ENCODE measurements at places on chromosomes 3 and 15.

DNA sequence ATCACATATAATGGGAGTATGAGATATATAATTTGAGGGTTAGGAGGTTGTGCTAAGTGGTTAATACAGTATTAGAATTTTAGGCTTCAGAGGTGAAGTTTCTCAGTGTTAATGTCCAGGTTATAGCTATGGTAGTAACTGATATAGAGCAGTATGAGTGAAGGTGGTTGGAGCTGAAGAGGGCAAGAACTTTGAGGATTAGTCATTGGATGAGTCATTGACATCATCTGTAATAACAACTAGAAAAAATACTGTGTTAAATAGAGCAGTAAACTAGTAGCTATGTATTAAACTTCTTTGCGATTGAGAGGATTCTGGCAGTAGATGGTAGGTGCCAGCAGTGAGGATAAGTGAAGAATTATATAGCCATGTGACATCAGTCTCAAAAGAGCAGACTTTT is 47.5 kb upstream of the EIF3J start:
- no peak for DNase-seq
- no peaks in the 10 kb centered on the region for H3K36me3 ChIP-seq
- no peak overlapping the region for H3K4me3 ChIP-seq
- no peaks in the 10 kb centered on the region for H3K27me3 ChIP-seq

DNA sequence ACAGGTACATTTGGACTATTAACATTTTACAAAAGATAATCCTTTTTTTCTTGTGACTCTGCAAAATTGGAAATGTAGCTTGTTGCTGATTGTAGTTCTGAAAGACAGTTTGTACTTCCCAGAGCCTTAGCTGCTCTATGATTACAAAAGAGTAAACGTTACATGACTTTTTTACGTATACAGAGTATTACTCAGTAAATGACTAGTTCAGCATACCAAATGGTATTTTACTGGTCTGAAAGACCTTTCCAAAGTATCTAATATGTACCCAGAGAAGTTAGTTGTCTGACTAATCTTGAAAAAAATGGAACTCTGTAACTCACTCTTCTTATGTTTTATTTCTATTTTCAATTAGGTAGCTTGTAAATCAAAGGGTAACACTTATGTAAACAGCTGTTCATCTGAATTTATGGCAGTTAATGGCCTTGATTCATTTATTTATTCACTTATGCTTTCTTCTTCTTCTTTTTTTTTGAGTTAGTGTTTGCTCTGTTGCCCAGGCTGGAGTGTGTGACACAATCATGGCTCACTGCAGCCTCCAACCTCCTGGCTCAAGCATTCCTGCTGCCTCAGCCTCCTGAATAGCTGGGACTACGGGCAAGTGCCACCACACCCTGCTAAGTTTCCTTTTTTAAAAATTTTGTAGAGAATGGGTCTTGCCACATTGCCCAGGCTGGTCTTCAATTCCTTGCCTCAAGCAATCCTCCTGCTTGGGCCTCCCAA is 151.7 kb downstream of the C3orf38 start:
- H3K4me3 ChIP-seq: no peak overlapping the region
- H3K36me3 ChIP-seq: no peaks in the 10 kb centered on the region
- no peaks in the 10 kb centered on the region for H3K27me3 ChIP-seq
- H3K4me1 ChIP-seq: no peaks in the 10 kb centered on the region
- no peak for DNase-seq
- H3K27ac ChIP-seq: no peak overlapping the region

GRCh38 chr3:3179407-3180094 is at the start of gene CRBN:
Gene CRBN (minus strand): TSS chr3:3179691. CDS start chr3:3179687, 4 bp downstream.
- DNase-seq: peak; percentile 95
- H3K36me3 ChIP-seq: no peaks in the 10 kb centered on the region
- no peaks in the 10 kb centered on the region for H3K27me3 ChIP-seq
- peaks cover 6% of the 10 kb centered on the region for H3K4me1 ChIP-seq
- peak within 1 kb of the TSS; percentile 50 for H3K27ac ChIP-seq

DNA sequence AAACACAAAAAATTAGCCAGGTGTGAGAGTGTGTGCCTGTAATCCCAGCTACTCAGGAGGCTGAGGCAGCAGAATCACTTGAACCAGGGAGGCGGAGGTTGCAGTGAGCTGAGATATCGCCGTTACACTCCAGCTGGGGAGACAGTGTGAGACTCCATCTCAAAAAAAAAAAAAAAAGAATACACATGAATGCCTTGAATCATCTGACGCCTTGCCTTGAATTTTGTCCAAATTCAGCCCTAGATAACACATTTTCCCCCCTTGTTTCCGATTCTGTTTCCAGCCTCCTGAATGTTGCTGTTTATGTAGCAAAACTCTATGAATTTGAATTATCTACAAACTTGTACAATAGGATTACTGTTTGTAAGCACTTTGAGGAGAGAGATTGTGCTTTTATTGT is 98.7 kb upstream of the ARL6 start:
- no peaks in the 10 kb centered on the region for H3K36me3 ChIP-seq
- H3K4me3 ChIP-seq: no peak overlapping the region
- no peak overlapping the region for H3K27ac ChIP-seq
- no peak for DNase-seq

- no peaks in the 10 kb centered on the region for H3K36me3 ChIP-seq
- DNase-seq: peak; percentile 11
- H3K4me1 ChIP-seq: no peaks in the 10 kb centered on the region
- no peak overlapping the region for H3K27ac ChIP-seq
- H3K4me3 ChIP-seq: no peak overlapping the region
Observed at GRCh38 chr15:78750566-78750965, 60.7 kb downstream of the ADAMTS7 start.

Measured in colonic mucosa (tissue), 4 donors.